Right renal pelvis (tissue), 4 donors: ENCODE measurements at places on chromosomes 5 and 9.

DNA sequence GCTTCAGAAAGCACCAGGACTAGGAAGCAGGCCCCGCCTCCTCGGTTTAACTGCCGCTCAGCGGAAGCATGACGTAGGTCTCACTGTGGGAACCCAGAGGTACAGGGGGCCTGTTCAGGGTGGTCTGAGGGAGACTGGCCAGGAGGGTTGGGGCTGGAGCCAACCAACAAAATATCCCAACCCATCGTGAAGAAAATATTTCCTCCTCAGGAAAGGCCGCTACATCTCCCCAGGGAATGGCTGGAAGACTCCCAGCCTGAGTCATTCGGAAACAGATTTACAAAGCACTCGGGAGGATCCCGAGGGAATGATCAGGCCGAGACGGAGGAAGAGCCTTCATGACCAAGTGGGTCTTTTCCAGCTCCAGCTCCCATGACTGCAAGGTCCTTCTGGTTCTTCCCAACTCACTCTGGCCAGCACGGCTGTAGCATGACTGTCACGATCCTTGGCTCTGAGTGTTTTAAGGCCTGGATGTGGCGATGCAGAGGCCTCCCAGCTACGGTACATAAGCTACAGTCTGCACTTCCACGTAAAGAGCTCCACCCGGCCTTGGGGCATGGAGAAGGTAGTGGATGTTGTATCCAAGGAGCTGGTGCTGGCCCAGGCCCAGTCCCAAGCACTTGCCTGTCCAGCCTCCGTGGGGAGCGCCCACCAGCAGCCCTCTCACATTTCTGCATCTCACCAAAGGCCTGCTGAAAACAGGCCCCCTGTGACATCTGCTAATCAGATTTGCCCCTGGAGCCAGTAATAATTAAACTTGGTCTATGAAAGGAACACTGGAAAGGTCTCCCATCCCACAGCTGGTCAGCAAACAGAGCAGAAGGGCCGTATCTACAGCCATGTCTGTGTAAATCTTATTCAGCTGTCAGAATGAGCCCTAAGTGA is 100.6 kb downstream of the LHFPL2 start:
- DNase-seq = no peak

- DNase-seq = no peak
Measured at GRCh38 chr5:151345808-151346478, 1.4 kb downstream of the SLC36A2 start.

DNA sequence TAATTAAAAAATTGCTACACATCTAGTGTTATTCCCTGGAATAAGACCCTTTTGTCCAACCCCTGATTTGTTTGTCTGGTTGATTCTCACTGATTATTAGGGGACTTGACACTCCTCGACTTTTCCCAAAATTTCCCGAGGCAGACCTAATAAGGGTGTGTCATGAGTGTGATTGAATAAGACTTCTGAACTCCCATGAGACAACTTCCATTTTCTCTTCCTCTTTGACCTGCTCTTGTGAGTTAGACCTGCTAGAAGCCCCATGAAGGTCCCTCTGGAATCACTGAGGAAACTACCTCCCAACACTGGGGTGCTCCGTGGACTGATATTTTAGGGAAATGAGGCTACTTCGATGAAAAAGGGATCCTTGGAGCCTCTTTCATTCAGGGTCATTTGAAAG is 83.4 kb downstream of the MUSK start:
- no peak for DNase-seq

DNA sequence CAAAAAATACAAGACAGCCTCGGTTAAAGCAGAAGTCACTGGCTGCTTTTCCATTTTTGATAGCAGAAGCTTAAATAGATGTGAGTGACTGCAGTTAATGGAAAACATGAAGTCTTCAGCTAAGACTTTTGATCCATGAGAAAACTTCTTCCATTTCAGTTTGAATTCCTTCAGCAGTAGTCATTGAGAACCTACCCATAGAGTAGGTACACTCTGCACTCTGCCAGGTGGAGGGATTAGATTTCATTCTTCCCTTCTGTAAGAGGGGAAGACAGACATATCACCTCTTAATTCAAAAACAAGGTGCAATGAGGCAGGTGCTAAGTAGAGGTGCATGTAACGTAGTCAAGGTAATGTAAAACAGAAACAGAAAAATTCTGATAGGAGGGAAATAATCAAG is 26.7 kb upstream of the XPA start:
- DNase-seq = no peak

GRCh38 chr9:71355884-71356283 is 234.5 kb upstream of the TRPM3 start:
- DNase-seq = no peak

GRCh38 chr5:57832875-57833274 is 350.3 kb upstream of the ACTBL2 start:
- no peak for DNase-seq

GRCh38 chr5:37005252-37005651 is 128.7 kb downstream of the NIPBL start:
- no peak for DNase-seq

DNA sequence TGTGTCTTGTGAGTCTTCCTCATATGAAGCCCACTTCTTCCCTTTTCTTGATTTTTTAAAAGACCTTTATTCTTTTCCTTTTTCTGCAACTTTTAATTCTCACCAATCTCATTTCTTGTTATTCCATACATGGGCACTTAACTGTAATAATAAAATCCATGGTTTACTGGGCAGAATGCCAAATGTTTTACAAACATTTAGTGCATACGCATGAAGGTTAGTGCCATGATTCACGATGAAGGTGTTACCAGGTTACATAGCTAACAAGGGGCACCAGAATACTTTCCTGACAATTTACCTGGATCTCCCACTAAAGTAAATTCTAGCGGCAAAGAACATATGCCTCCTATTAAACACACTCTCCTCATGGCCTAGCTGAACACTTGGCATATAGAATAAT is 28.5 kb downstream of the MAN2A1 start:
- DNase-seq = no peak

GRCh38 chr5:75335486-75335885 is 1.5 kb upstream of the HMGCR start:
- no peak for DNase-seq

DNA sequence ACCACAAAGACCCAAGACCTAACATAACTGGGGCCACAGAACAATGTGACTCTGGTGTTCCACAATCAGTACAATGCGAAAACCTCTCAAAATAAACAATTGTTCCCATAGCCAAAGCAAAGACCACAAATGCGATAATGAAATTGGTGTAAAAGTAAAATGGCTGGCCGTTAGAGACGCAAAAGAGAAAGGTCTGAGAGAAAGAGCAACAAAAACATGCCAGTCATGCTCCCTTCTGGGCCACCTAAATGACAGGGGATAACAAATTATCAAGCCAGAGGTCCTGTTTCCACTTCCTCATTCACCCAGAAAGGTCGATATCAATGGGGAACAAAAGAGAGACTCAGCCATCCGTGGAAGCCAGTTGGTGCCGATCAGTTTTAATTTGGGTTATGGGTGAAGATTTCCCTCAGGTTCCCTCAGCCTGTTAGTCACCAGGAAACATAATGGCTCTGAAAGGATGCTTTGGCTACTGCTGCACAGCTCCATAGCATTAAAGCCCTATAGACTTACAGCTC is 9.2 kb upstream of the CFAP95 start:
- no peak for DNase-seq

GRCh38 chr9:114224247-114224610 is 68.9 kb downstream of the COL27A1 start:
- no peak for DNase-seq

DNA sequence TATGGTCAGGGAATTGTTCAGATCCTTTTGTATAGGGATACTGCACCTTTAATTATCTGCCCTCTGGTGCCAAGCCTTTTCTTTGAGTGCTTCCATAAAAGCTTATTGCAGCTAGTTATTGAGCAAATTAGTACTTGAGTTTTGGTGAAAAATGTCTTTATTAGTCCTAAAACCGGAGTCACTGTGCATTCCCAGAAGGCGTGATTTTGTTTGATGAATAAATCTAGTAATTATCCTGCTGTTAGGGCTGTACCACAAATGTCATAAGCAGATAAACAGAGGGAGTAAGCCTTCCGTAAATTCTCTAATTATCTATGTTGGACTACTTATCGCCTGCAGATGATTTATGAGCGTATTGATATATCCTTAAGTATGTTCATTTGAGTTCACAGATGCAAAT is 620.7 kb upstream of the ARRDC3 start:
- no peak for DNase-seq

DNA sequence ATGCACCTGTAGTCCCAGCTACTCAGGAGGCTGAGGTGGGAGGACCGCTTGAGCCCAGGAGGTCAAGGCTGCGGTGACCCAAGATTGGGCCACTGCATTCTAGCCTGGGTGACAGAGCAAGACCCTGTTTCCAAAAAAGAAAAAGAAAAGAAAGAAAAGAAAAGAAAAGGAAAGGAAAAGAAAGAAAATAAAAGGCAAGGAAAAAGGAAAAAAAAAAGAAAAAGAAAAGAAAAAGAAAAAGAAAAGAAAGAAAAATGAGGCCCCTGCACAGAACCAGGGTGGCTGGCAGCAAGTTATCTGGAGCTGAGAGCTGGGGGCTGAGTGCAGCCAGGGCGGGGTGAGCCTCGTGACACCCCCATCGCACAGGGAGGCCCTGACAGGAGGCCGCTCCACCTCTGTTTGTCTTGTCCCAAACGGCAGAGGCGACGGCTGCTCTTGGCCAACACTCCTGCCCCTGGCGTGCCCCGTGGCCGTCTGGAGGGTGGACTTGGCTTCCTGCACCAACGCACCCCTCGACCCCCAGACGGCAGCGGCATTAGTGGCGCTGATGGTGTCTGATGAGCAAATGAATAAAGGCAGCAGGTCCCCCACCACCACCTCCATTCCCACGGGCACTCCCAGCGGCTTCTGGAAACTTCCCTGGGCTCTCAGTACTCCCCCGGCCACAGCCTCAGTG is 16.7 kb downstream of the EXD3 start:
- no peak for DNase-seq

GRCh38 chr9:15276328-15276938 is 30.6 kb downstream of the TTC39B start:
- no peak for DNase-seq

DNA sequence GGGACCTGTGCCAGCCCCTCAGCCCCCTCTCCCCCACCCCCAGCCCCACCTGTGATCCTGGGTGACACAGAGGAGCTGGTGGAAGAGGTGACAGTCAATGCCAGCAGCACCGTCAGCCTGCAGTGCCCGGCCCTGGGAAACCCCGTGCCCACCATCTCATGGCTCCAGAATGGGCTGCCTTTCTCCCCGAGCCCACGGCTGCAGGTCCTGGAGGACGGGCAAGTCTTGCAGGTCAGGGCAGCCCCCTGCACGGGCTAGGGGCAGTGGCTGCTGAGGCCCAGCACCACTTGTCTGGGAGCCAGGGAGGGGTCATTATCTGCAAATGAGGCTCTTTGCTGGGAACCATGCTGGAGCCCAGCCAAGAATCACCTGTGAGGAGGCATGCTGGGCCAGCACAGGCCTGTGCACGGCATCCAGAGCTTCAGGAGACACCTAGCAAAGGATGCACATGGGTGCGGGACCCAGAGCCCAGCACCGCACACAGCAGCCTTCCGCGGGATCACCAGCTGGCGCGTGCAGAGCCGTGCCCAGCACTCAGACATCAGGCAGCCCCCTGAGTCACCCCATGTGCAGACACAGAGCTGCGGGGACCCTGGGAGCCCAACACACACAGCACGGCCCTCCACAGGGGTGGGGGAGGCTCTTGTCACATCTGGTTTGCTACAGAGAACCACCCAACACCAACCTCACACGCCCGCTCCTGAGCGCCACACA is 62.0 kb upstream of the ASS1 start:
- DNase-seq = no peak

GRCh38 chr9:129141066-129142041 is 30.1 kb downstream of the PTPA start:
- no peak for DNase-seq

GRCh38 chr5:62499756-62500155 is 78.9 kb upstream of the LRRC70 start:
- DNase-seq = no peak

GRCh38 chr5:3364941-3365340 is 230.7 kb upstream of the IRX1 start:
- DNase-seq = no peak

GRCh38 chr5:149381986-149382338 is 2.9 kb upstream of the IL17B start:
- no peak for DNase-seq

DNA sequence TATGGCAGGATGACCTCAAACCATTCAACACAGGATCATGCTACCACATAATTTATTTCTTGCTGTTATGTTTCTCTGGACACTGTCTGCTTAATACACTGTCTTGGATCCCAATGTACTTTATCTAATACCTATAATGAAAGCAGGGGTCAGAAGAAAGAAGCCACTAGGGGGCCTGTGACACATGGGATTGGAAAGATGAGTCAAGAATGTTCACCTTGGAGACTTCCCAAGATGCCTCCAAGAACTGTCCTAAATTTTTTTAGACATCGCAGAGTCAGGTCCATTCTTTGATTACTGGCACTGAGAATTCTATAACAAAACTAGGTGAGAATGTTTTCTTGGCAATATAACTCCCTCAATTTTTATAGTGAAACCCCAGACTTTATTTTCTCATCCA is 305.8 kb upstream of the SMARCA2 start:
- DNase-seq = no peak

- no peak for DNase-seq
Measured at GRCh38 chr5:9201761-9202160, 344.1 kb downstream of the SEMA5A start.

GRCh38 chr9:109779711-109780452 is at the start of gene PALM2AKAP2:
TSS of gene PALM2AKAP2 (plus strand) at chr9:109780198. CDS start at chr9:109780489, 291 bp downstream.
- DNase-seq = no peak

GRCh38 chr5:24268482-24269056 is 376.2 kb downstream of the CDH10 start:
- DNase-seq = no peak

DNA sequence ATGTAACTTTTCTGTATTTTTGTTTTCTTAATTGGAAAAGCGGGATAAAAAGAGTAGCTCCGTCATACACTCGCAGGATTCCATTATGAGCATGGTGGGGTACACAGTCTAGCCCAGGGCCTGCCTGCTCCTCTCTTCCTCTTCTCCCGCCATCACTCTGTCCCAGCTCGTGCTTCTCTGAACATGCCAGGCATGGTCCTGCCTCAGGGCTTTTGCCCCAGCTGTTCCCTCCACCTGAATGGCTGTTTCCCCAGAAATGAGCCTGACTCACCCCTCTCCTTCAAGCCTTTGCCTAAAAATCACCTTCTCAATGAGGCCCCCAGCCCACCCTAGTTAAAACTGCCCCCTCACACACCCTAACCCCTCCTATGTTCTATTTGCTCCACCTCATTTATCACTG is 4.5 kb downstream of the CORO2A start:
- no peak for DNase-seq

- peak; percentile 23 for DNase-seq
Measured at GRCh38 chr9:118522093-118523028, 818.2 kb downstream of the TLR4 start.

DNA sequence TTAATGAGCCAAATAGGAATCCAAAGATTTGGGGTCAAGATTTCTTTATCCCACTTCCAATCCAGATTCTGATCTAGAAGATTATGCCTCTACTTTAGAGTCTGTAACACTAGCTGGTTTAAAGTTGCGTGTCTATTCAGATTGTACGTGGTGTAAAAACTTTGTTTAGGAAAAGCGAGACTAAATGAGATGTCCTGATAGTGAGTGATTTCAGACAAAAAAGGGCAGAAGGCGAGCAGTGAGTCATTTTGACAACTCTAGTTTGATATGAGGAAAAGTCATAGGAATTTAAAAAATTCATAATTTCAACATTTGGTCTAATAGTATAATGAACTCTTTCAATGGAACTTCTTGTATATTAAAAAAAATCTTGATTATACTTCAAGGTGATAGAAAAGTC is 119.6 kb upstream of the KLF9 start:
- no peak for DNase-seq
